Common myeloid progenitor, CD34-positive (primary cell): ENCODE measurements at places on chromosomes 6 and 20.

DNA sequence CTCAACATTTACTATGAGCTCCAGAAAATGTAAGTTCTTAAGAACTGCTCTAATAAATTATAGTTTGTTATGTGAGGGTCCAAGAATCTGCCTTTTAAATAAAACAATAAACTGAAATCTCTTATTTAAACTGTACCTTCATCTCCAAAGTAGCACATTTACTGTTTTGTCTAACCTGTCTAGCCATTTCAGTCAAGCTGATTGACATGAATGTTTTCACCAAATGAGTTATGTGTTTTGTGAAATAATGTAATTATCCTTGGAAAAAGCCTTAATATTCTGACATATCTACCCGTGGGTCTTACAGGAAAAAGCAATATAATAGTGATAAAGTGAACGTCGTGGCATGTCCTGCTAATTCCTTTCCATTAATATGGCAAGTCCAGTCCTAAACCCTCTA lies 57.8 kb downstream of the OPRM1 start:
- DNase-seq: no peak

GRCh38 chr6:107712665-107713551 lies 111.2 kb downstream of the SCML4 start:
- DNase-seq: peak; percentile 65

DNA sequence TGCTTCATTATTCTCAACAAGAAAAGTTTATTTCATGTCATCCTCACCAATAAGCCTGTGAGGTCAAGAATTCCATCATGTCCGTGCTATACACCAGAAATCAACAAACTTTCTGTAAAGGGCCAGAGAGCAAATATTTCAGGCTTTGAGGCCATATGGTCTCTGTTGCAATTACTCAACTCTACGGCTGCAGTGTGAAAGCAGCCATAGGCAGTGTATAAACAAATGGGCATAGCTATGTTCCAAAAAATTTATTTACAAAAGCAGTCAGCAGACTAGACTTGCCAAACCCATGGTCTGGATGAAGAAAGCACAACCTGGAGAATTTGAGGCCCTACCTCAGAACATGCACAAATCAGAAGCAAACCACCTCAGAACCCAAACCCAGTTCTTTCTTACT lies 118.5 kb downstream of the PCSK2 start:
- DNase-seq: no peak

GRCh38 chr6:84526631-84527030 lies 237.8 kb downstream of the TBX18 start:
- DNase-seq: peak; percentile 35

- DNase-seq: peak; percentile 66
Observed at GRCh38 chr20:35883778-35884540, 70.3 kb downstream of the SCAND1 start.

- DNase-seq: no peak
Observed at GRCh38 chr6:136157743-136158142, 92.4 kb downstream of the MTFR2 start.

GRCh38 chr6:4788953-4789584 lies 12.9 kb downstream of the CDYL start:
- no peak for DNase-seq

GRCh38 chr6:70113171-70113570 lies 189.7 kb downstream of the COL9A1 start:
- no peak for DNase-seq

DNA sequence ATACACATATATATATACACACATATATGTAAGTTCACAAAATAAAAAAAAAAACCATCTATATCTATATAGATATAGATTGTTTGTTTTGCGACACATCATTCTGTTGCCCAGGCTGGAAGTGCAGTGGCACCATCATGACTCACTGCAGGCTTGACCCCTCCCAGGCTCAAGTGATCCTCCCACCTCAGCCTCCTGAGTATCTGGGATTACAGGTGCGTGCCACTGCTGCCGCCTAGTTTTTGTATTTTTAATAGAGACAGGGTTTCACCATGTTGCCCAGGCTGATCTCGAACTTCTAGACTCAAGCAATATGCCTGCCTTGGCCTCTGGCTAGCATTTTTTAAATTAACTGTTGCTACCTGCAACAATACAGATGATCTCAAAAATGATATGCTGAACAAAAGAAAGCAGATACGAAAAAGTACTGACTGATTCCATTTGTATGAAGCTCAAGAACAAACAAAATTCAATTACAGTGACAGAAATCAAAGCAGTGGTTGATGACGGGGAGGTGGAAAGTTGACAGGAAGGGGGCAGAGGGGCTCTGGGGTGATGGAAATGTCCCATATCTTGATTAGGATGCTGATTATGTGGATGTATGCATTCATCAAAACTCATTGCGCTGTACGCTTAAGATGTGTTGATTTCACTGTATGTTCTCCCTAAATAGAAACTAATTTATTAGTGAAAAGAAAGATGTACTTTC lies 49.6 kb downstream of the ATXN1 start:
- no peak for DNase-seq

- no peak for DNase-seq
Observed at GRCh38 chr6:12582421-12583110, 134.0 kb upstream of the PHACTR1 start.

DNA sequence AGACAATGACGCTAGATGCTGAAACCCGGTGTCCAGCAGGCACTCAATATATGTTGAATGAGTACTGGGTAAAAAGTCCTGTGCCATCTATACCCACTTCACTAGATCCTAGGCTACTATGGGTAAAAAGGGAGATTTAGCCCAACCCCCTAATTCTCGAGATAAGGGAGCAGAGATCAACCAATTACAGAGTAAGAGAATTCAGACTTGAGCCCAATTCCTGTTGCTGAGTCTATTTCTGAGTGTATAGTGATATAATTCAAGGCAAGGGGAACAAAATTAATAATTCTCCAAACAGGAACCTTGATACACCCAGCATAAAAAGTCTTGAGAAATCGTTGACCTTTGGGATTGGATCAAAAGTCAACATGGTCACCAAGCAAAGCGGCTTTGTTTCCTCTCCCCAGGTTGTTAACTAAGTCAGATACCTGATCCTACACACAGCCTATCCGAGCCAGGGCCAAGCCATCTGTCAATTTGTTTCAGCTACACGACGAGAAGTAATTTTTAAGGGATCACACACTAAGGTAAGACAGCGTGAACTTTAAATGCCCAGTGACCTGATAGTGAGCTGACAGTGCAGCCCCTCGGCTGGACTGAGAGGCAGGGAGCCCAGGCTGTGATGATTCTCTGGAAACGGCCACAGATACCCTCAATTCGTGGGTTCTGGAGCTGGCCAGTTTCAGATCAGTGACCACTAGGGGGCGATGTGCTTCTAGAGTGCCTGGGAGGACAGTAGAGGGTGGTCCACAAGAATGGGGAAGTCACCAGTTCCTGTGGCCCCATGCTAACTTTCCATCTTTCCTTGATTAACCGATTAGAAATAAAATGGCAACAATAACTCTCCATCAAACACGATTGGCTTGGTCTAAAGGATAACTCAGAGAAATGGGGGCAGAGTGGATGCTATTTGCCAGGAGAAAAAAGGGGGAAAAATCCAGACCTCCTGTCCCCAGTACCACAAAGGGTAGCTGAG lies 46.2 kb downstream of the SLC22A23 start:
- DNase-seq: peak; percentile 90
